ENCODE measurements at places on chromosomes 4 and X.

- DNase-seq: no peak
These were observed 49.5 kb downstream of the CD99L2 start for GRCh38 chrX:150848914-150849365.

DNA sequence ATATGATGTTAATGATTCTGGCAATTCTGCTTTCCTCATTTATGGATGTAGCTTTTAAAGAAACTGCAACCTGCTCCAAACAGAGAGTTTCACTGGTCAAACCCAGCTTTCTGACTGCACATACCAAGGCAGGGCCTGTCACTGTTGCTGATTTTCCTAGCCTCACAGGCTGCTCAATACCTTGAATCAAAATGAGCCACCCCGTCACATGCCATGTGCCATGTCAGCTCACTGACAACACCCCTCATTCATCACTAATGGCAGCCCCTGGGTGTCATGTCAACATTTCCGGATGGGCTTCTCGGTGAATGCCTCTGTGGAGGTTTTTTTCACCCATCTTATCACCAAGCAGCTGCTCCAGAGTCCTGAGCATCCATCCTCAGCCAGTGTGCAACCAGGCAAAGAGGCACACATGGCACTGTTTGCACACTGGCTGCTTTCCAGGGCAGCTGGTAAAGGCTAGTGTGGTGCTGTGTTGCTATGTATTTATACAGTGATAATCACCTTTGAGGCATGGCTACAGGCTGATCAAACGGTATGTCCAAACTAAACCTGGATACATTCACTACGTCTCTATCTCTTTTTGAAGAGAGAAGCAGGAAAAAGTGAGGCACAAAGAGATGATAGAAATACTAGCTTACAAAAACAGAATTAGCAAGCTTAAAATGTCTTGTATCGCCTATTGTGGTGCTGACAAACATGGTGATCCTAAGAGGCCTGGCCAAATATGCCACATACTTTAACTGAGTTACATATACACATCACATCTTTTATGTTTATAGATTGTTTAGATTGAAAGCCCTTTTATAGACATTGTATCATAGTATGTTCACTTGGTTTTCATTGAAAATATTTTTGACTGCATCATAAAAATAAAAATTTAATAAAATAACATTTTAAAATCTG lies 94.6 kb upstream of the INPP4B start:
- DNase-seq: no peak

DNA sequence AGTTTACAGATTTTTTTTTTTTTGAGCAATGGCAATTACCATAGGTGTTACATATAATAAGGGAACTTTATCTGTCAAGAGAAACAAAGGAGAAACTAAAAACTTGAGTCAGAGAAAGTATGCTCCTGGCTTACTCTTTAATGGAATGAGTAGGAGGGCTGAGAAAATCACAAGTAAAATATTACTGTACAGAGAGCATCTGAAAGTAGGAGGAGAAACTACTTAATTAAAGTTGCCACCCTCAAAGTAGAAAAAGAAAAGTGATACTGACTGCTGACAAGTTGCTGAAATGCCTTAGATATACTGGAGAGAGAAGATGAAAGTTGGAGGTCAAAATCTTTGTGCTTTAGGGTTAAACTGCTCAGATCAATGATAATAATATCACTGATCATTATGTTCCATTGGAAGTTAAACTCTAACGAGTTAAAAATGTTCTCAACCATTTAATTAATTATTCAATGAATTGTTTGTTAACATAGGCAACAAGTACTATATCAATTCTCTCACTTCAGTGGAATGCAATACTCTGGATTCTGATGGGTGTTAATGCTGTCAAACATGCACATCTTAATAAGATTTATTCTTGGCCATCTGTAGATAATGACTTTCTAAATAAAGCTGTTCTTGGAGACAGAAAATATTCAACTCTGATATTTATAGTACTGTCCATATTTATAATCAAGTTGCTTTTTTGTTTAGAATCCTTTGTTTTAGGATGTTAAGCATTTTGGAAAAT lies 61.2 kb upstream of the CAMK2D start:
- no peak for DNase-seq

DNA sequence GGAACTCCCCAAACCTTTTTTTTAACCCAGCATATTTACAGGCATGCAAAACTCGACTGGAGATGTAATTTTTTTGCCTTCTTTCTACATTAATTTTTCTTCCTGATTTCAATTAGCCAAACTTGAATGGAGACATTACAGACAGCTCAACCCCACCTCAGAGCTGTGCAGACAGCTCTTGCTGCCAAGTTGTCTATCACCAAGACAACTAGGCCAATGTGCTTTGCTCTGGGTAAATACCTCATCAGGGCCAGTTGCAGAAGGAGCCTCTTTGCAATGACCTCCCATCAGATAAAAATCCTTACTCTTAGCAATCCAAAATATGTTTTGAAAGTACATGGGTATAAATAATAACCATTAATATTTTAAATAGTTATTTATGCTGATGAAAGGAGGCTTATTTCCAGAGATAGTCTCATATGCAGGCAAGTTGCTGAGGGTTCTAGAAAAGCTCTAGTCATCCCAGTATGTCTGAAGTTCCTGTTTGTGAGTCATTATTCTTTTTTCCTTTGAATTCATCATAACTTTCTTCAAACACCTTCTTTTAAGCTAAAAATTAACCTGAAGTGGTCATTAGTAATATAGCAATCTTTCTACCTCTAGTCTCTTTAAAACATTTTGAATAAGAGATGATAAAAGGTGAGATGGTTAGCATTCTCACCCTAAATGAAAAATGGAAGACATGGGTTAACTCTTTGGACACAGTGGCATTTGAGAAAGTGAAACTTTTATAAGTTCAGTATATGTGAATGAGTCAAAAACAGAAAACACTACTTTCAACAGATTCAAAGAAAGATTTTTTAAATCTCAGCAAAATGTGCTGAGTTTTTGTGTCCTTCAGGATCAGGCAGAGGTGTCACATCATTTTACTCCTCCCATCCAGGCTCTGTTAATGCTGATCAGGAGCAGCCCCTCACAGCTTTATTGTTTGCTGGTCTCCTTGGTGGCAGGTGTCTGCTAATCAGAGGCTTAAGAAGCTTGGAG lies 475.5 kb upstream of the FGF16 start:
- no peak for DNase-seq

DNA sequence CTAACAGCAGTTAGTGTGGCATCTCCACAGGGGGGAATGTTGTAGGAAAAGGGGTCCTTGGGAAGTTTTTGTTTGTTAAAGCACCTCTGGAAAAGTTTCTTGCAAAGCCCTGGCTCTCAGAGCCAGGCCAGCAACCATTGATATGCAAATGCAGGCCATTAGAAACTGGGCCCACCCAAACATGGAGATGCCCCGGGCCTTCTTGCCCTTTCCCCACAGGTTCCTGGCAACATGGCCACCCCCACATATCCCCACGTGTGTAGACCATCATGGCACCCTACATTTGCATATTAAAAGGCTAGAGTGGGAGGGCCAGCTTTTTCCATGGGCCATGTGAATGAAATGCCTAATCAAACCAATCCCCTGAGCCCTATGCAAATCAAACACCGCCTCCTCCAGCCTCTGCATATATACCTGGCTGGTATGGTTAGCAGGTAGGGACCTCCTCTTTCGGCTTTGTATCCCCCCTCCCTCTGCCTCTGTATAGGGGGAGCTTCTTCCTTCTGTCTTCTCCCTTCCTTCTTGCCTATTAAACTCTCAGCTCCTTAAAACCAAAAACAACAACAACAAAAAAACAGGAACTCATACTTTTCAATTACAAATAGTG lies 44.0 kb upstream of the ZCCHC13 start:
- DNase-seq: no peak

Measured in smooth muscle cell of the brain vasculature (primary cell).